PC-3 (cell line): ENCODE measurements at places on chromosomes 5 and 9.

- no peak for DNase-seq
Observed at GRCh38 chr5:116612431-116612830, 37.8 kb upstream of the SEMA6A start.

DNA sequence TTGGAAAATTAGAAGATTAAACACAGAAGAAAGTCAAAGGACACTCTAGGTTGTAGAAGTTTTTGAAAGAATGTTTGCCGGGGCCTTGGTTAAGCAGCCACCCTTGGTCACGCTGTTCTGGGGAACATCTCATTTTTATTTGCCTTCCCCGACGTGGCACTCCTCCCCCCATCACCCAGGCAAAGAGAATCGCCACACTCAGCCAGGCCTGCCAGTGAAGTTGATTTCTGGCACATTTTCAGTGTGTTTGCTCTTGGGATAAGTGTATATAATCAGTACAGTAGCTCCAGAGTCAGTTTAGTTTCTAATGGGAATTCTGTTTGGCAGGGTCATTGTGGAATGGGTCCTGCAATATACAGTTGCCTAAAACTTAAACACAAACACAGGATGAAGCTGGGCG lies 243.5 kb downstream of the ZSWIM6 start:
- DNase-seq, result no peak

DNA sequence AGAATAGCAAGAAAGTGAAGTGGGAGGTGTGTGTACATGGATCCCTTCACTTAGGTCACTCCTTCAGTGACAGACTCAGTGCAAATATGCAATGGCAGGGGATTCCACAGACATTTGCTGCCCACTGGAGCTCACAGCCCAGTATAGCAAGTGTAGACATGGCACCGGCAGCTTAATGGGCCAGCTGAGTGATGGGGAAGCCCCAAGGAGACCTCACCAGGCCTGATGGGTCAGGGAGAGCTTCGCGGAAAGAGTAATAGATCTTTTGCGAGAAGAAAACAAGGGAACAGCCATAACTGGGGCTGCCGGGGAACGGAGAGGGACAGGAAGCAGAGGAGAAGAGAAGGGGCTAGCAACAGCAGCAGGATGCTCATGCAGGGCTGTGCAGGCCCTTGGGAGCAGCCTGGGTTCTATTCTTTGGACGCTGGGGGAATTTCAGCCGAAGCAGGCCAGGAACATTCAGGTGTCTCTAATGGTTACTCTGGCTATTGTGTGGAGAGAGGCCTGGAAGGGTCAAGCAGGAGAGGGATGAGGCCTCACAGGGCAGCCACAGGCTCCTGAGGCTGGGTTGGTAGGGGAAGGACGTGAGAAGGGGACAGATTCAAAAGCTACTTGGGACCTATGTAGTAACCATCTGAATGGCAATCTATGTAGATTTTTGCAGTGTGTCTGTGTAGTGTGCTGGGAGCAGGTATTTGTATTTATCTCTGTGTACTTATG lies 27.0 kb downstream of the TCF7 start:
- DNase-seq, result peak; percentile 13

GRCh38 chr9:109311731-109312130 lies 9.1 kb downstream of the EPB41L4B start:
- no peak for DNase-seq

DNA sequence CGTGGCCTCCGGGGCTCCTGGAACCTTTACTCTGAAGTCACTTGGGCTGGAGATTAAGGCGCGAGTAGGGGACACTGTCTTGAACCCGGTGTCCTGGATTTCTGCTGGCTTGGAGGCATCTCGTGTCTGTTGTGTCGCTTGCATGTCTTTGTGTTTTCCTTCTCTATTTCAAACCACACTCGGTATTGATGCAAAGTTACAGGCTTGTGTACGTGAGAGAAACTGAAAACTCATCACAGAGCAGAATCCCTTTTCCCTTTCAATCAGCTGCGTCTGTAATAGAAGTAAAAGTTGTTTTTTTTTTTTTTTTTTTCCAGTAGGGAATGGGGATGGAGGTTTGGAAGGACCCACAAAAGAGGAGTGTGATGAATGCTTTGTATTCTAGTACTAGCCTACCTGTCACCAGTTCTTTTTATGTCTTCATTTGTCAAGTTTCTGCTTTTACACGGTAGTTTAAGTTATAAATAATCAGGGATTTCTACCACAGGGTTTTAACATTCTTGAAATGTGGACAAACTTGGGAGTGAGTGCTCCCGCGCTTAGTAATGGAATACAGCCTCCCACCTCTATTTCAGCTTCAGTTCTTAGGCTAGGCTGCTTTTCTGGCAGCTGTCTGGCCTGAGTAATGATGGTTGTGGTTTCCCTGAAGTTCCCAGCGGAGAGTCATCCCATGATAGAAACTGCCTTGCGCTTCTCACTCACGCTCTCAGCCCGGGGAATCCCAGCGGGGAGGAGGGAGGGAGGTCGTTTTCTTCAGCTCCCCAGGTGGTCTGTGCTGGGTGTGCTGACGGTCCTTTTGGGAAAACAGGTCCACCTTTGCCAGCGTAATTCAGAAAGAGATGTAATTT lies 763 bp downstream of the TJP2 start:
- DNase-seq, result peak; percentile 91

DNA sequence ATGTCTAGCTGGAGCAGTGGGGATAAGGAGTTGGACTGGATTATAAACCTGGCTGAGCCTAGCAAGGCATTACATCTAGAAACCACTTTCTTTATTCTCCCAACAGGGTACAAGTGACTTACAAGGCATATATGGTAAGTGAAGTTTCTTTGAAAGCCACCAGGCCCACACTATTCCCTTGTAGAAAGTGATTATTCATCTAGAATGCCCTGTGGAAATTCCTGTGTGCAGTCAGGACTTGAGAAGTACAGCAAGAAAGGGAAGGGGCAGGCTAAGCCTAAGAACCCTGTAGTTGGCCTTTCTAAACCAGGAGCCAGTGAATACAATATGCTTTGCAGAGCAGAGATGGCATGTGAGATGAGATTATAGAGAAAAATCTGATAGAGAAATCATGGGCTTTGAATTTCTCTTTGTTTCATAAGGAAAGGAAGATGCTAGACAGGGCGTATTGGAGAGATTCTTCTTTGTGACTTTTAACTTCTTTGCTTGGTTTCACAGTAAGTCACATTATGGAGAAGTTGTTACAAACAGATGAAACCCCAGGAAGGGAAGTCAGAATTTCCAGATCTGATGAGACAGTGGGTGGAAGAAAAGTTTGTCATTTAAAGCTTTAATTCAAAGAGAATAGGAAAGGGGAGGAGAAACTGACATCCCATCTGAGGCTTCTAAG lies 321.7 kb downstream of the NDUFS4 start:
- DNase-seq, result no peak

GRCh38 chr5:174947548-174947947 lies 223.2 kb downstream of the MSX2 start:
- no peak for DNase-seq

DNA sequence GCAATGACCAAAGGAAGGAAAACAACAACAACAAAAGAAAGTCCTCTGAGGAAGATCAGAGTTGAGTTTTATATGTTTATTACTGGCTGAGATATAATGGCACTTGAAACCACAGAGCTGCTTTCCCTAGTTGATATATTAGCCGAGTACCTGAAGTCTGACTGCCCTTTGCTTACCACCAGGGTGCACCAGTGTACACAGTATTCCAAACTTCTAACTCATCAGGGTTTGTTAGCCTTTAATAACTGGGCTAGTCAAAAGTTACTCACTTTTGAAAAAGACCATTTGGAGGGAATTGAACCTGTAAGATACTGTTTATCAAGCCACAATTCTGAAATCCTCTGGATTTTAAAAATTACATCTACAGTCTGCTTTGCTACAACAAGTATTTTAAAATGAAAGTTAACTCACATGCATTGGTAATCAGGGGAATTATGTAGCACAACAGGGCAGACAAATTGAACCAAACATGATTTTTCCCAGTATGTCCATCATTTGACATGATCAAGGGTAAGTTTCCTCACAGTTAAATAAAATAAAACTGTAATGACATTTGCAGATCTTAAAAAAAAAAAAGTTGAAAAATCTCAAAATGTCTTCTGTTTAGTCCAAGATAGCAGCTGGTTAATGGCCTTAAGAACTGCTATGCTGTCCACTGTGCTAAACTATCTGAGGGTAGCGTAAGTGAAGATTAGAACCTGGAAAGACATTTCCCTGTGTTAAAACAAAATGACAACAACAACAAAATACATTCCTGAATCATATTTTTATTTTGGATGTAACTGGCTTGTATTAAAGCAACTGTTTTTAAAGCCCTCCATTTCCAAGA lies 57.3 kb upstream of the C6 start:
- peak; percentile 85 for DNase-seq

GRCh38 chr9:134283111-134283515 lies 43.1 kb upstream of the RXRA start:
- DNase-seq, result peak; percentile 16
